ENCODE measurements at places on chromosomes 7 and 10. TPM values are rescaled to one million over a fixed set of nuclear protein-coding genes. Genes with fewer than 3 reads are reported as not detected.

- DNase-seq: no peak
Measured at GRCh38 chr10:91799612-91799975, 1.4 kb downstream of the TNKS2 start.

GRCh38 chr10:109994711-109995577 lies 12.8 kb upstream of the ADD3 start:
- DNase-seq: no peak

DNA sequence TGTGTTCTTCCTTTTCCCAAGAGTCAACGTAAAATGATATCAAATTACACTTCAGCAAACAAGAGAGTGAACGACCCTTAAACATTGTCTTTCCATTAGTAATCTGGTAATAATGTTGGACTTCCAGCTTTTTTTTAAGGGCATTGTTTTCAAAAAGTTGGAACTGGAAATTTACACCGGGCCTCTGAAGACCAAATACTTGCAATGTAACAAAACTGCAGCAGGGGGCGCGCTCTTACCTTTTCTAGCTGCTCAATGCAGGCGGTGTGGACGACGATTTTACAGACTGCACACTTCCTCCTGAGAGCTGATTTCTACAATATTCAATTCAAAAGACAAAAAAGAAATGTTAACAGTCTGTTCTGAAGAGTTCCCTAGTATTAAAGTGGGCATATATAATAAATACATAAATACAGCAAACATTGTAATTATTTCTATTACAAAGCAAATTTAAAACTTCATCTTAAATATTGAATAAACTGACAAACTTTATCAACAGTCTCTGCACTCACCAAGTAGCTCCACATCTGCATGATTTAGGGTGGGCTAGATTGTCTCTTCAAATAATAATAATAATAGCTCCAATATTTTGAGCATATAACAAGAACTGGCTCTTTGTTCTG lies 190.4 kb downstream of the DGKI start:
- no peak for DNase-seq

- no peak for DNase-seq
Measured at GRCh38 chr10:32190890-32191491, 134.8 kb upstream of the KIF5B start.

GRCh38 chr7:126940723-126941307 lies 311.9 kb downstream of the GRM8 start:
- no peak for DNase-seq

DNA sequence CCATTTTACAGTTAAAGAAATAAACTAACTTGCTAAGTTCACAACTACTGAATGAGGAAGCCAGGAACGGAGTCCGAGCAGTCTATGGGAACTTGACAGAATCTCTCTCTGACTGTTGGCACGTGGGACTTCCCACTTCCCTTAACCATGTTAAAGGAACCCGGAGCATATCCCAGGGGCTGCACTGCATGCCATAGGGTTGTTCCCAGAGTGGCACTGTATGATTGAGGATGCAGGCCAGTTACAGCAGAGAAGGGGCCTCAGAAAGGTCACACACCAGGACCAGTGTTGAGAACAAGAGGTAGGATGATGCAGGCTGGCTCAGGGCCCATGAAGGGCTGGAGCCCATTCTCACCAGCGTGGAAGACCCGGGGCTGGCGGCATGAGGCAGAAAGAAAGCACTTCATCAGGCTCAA lies 201.8 kb downstream of the NSUN6 start:
- DNase-seq: no peak

DNA sequence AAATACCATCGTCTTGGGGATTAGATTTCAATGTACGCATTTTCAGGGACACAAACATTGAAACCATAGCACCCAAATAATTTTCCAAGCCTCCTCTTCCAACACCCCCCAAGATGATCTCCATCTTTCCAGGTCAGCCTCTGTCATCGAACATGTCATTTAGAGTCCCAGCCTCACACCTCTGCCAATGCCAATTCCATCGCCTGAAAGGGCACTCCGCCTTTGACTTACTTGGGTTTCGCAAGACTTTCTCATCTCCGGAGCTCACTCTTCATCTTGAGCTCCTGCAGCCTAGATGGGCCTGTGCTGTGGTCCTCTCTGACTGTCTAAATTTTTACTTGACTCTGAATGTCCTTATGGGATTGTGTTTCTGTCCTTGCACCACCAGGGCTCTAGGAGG lies 10.4 kb upstream of the FAM241B start:
- DNase-seq: no peak

GRCh38 chr7:149310113-149310836 lies 48.3 kb downstream of the ZNF783 start:
- no peak for DNase-seq

DNA sequence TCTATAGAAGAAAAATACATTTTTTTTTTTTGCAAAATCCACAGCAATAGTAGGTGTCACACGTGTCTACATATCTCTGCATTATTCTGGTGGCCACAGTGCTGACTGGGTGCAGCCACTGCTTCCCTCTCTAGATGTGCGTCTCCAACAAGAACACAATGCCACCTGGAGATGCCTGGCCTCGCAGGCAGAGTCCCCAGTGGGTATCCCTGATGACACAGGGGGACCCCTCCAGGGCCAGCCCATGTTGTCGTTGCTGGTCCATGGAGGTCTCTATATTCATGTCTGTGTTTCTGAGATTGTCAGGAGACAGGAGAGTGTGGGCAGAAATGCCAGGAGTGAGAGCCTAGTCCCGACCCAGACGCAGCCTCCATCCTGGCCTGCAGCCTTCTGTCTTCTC lies 345.9 kb upstream of the SHH start:
- DNase-seq: no peak

DNA sequence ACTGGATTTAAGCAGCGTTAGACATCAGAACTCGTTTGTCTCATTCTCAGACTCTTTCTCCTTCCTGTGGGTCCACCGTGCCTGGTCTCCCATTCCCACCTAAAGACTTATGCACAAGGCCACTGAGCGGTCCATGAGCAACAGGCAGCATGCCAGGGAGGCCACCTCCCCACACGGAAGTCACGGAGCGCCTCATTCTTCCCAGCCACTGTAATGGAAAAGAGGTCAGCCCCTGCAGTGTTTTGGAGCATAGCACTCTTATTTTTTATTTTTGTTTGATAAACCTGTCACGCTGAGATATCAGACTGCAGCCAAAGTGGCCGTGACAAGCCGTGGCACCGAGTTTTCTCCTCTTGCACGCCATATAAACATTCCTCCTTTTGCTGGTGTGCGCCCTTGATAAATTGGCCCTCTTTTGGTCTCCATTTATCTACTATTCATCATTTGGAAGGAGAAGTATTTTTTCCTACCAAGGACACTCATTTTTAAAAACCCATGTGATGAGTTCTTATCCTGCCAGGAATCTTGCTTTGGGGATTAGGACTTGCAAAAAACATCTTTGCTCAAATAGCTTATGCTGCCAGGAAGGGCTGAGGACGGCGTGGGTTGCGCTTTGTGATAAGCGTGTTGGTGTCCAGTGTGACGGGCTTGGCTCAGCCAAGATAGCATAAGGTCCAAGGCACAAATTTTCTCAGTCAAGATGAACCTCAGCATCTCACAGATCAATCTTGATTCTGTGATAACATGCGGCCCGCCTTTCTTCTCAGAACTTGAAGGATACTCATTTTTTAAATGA lies 206.0 kb downstream of the CCDC3 start:
- no peak for DNase-seq

GRCh38 chr10:3887885-3888476 lies 103.0 kb upstream of the KLF6 start:
- DNase-seq: no peak

- DNase-seq: no peak
Measured at GRCh38 chr7:150568714-150569113, 1.5 kb downstream of the GIMAP4 start.

DNA sequence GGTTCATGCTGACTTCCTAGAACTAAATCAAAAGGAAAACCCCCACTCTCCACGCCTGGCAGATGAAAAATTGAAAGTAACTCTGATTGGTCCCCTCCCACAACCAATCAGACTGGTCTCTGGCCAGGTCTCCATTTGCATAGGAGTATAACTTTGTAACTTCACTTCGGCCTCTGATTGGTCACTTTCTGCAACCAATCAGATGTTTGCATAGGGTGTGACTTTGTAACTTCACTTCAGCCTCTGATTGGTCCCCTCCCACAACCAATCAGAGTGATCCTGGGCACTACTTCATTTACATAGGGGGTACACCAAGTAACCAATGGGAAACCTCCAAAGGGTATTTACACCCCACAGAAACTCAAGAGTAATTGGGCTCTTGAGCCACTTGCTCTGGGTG lies 306.6 kb upstream of the PFKP start:
- no peak for DNase-seq

DNA sequence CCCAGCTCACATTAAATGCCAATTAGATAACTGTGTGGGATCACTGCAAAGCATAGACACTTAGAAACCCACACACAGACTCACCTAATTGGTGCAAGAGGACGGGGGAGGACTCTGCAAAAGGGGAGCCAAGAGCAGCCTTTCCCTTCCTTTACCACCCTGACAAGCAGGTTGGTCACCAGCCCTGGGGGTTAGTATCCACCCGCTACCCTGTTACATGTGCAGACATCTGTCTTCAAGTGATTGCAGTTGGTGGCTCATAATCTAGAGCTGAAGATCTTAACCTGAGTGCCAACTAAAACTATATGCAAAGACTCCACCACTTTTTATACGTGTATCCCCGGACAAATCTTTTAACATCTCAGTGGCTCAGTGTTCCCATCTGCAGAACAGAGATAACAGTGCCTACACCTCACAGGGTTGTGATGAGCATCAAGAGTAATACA lies 56.9 kb downstream of the SORBS1 start:
- no peak for DNase-seq

DNA sequence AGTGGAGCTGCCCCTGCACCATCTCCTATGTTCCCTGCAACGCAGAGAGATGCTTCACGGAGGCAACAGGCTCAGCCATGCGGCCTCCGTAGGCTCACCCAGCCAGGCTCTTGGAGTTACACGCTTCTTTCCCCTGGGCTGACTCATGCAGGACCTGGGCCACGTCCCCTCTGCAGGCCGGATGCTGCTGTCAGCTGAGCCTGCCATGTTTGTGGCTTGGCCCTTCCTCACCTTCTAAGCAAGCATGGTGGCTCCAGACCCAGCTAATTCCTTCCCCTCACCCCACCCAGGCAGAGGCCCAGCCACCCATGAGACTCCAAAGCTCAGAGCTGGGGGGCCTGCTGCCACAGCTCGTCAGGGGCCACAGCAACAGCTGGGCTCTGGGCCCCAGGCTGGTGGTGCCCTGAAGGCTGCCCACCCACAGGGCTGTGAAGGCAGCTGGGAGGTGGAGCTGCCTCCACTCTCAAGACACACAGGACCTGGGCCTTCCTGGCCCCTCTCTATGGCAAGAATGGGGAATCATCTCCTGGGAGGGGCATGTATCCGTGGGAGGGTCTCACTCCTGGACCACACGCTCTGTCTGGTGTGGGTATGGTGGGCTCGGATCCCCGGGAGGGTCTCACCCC lies 219.6 kb downstream of the ELFN1 start:
- DNase-seq: no peak

DNA sequence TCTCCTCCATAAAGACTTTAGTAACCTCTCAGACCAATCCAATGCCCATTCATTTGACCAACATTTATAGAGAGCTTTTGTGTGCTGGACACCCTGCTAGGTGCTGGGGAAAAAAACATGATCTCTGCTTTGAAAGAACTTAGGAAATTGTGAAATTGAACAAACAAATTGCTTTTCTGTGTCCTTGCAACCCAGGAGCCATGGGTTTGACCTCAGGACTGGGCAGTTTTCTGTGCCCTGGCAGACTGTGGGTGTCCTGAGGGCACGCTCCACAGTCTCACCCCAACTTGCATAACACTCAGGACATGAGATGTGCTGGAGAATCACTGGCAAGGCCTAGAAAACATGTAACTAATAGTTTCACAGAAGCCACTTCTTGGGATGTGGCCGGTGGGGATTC lies 429.1 kb upstream of the ZMIZ1 start:
- DNase-seq: no peak

DNA sequence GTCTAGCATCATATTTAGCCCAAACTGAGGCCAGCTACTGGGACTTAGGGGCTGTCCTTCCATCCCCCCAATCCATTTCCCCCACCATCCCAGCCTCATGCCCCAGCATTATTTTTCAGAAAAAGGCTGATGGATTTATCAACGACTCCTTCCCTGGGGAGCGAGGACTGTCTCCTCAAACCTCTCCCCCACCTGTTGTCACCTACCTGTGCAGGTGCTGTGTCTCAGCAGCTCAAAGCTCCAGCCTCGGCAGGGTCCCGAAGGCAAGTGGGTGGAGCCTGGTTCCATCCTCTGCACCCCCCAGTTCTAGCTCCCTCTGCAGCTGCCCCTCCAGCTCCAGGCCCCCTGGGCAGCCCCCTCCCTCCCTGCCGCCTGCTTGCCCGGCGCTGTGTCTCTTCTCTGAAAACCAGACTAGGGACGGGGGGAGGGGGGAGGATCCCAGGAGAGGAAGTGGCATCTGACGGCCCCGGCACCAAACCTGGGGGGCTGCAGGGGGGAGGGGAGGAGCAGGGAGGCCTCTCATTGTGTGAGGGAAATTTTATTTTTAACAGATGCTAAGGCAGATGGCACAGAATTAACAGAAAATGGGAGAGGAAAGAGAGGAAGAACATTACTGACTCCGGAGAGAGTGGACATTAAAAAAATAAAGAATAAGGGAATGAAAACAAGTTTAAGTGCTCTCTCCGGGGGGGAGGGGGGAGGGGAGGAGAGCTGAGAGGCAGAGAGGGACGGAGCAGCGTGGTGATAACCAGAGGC lies 61.7 kb upstream of the PAX2 start:
- no peak for DNase-seq

GRCh38 chr7:69411018-69411417 lies 187.3 kb upstream of the AUTS2 start:
- no peak for DNase-seq

- no peak for DNase-seq
Measured at GRCh38 chr7:117010375-117011133, 57.3 kb downstream of the ST7 start.

GRCh38 chr10:75703191-75703854 lies 271.9 kb downstream of the LRMDA start:
- peak; percentile 29 for DNase-seq

GRCh38 chr7:21640105-21640504 lies 97.3 kb downstream of the DNAH11 start:
- DNase-seq: peak; percentile 42

DNA sequence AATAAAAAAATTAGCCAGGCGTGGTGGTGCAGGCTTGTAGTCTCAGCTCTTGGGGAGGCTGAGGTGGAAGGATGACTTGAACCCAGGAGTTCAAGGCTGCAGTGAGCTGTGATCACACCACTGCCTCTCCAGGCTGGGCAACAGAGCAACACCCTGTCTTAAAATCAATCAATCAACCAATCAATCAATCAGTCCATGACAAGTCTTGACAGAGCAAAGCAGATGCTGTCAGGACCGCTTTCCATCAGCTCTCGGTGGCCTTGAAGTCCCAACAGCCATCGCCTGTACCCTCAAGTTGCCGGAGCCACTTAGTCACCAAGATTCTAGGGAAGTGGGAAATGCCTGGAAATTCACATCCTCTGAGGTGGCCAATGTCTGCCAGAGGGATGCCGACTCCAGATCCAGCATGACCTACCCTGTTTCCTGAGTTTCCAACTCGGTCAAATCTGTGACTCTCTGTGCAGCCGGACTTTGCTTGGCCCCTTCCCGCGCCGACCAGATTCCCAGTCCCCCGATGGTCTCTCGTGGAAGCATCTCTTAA lies 871 bp upstream of the CCL24 start:
- DNase-seq: no peak

ABCB1 gene
- total RNA-seq: 4.5 TPM

LSM8 gene
- 27.4 TPM for total RNA-seq

ACSM6 gene
- total RNA-seq: not detected

PRRT4 gene
- 0.78 TPM for total RNA-seq

TMEM140 gene
- total RNA-seq: 19.9 TPM

ITGA8 gene
- total RNA-seq: 113 TPM

GIMAP6 gene
- total RNA-seq: 37.4 TPM

AMZ1 gene
- total RNA-seq: 1.2 TPM

IL6 gene
- total RNA-seq: 2.0 TPM

CALML3 gene
- total RNA-seq: not detected

Measured in esophagus muscularis mucosa (tissue), 4 donors.